ENCODE measurements at places on chromosomes 12 and 14.

GRCh38 chr12:19127270-19127669 is 2.3 kb upstream of the PLEKHA5 start:
- no peak for DNase-seq

DNA sequence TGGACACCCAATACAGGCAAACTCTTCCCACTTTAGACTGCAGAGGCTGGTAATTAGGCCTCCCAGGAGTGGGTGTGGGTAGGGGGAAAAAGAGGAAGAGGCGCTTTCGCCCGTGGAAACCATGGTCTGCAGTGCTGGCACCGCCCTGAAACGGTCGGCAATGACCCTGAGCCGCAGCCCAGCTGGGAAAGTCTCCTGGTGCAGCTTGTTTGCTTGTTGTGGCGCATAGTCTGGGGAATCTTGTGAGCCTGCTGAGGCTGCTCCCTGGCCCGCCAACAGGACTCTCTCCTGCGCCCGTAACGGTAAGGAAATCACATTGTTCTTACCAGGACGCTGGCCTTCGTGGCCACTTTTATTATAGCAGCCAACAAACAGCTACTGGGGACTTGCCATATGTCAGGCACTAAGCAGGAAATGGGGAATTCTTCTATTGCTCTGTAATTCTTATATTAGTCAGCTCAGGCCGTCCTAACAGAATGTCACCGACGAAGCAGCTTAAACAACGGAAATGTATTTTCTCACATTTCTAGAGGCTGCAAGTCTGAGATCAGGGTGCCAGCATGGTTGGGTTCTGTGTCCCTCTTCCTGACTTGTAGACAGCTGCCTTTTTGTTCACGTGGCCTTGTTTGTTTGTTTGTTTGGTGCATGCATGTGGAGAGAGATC is 52.5 kb upstream of the RIN3 start:
- no peak for DNase-seq

GRCh38 chr12:3032770-3033538 is 44.2 kb upstream of the TSPAN9 start:
- no peak for DNase-seq

DNA sequence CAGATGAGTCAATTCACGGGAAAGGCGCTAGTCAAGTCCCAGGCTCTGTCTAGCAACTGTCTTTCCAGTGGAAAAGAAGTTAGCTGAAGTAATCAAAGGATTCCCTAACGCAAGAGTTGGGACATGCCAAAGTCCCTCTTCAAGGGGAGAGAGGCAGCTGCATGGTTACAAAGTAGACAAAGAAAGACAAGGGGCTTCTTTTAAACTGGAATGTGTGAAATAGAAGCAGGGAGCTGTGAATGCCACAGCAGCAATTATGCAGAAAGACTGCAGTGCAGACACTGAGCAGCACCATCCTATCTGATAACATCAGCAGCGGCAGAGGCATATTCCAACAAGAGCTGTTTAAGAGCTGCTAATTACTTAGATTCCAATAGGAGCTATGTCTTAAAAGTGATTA is 12.5 kb upstream of the CIPC start:
- no peak for DNase-seq

- DNase-seq, result no peak
Measured at GRCh38 chr14:67357969-67358354, 1.6 kb downstream of the ATP6V1D start.

DNA sequence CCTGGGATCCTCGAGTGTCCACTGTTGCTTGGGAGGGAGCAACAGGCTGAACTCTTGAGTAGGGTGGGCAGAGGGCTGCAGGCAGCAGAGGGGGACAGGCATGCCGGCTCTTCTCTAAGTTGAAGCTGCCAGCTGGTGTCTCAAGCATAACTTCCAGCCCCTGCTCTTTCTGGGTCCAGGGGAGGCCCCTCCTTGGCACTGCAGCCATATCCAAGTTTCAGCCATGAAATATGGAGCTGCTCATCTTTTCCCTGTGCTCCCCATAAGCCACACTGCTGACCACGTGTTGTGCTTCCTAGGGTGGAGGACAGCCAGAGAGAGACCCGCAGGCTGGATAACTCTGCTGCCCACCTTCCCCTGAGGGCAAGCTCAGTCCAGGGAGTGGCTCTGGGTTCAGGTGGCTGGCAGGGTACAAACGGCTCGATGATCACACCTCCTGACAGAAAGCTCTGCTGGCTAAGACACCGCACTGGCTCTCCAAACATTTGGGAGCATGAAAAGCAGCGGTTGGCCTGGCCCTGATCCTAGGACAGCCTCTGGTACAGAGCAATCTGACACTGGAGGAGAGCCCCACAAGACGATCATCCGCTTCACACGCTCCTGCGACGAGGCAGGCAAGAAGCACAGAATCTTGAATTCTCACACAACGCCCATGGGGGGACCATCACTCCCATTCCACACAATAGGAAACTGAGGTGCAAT is 79.6 kb downstream of the PITPNM2 start:
- DNase-seq, result no peak

DNA sequence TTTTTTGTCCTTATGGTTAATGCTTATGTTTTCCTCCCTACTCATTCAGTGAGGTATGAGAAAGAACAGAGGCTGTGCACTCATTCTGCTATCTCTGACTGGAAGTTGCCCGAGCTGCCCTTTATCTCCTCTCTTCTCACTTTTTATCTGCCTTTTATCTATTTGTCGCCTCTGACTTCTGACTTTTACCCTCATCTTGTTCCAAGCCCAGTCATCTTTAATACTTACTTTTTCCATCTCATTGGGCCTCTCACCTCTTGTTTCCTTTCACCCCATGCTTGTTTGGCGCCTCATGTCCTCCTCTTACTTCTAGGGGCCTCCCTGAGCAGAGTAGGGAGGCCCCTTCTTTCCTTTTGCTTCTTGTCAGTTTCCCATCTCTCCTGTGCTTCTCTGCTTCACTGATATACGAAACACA is 50.7 kb downstream of the DIP2B start:
- DNase-seq, result no peak

DNA sequence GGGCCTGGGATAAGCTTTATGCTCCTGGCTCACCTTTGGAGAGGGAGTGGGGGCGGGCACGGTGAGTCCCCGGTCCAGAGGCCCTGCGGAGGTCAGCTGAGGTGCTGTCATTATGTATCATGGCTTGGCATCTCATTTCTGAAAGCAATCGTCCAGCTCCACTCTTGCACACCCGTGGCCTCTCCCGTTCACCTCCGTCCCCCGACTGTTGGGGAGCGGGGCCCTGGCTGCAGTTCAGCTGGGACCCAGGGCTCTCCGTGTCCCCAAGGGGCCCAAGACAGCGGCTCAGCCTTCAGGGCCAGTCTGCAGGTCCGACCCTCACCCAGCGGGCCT is 10.6 kb downstream of the BMP4 start:
- DNase-seq, result no peak

GRCh38 chr14:50069325-50069724 is 47.0 kb downstream of the VCPKMT start:
- DNase-seq, result no peak

DNA sequence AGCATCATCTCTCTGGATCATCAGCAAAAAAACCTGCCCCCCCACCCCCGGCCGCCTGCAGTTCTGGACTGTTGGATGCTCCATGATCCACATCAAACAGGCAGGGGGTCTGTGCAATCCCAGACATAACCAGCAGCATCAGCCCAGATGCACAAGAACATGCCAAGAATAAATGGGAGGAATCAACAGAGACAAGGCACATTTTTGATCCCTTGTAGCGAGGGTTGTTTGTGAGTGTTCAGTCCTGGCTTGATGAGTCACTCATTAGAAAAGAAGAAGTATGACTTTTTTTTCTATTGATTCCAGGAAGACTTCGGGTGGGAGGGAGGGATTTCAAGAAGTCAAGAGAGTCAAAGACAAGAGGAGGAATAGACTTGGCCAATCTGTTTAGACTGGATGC is 244.2 kb downstream of the KSR2 start:
- no peak for DNase-seq
